H9 (cell line): ENCODE measurements at places on chromosomes 3 and 15.

- DNase-seq: no peak
Measured at GRCh38 chr3:197750858-197751737, 1.4 kb downstream of the FYTTD1 start.

DNA sequence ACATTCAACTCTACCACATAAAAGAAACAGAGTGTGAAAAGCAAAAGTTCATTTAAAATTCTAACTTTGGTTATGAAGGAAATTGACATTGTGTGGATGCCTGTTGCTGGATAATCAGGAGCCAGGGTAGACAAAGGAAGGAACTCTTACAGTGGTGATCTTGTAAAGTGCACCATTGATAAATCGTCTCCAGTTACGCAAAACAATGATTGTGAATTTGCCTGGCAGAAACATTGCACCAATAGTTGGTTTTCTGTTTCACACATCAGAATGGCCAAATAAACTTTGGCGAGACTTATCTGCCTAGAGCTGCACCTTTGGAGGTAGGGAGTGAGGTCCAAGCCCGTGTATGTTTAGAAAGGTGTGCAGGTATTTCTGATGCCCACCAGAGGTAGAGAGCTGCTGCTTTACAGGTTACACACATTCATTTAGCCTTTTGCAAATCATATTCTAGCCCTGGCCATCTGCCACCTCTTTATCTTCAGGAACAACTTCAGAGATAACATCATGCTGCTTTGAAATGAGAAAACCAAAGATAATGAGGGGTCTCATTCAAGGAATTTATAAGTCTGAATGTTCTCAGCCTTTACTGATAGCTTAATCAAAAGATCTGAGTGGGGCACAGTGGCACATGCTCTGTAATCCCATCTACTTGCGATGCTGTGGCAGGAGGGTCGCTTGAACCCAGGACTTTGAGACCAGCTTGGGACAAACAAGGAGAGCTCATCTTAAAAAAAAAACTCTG, 47.4 kb upstream of the P3H2 start:
- no peak for DNase-seq

GRCh38 chr15:71577071-71577470, 233.3 kb upstream of the NR2E3 start:
- no peak for DNase-seq

GRCh38 chr3:112437146-112438022, 61.9 kb downstream of the BTLA start:
- peak; percentile 45 for DNase-seq

- DNase-seq: no peak
Measured at GRCh38 chr3:160643994-160644393, 33.0 kb upstream of the ARL14 start.

DNA sequence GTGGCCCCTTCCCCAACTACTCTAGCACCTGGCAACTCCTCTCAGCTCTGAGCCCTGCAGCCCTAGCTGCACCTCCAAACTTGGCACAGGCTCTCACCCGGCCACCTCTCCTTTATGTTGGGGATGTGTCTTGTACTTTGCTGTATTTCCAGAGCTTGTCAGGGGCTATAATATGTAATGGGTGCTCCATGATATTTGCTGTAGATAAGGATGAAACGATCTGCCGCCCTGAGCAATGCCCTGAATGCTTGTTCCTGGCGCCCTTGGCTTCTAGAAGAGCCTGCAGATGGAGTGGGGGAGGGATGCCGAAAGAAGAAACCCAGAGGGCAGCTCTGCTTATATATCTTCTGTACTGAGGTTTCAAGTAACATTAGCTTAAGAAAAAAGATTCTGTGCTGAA, 35.9 kb upstream of the ZBTB38 start:
- no peak for DNase-seq

DNA sequence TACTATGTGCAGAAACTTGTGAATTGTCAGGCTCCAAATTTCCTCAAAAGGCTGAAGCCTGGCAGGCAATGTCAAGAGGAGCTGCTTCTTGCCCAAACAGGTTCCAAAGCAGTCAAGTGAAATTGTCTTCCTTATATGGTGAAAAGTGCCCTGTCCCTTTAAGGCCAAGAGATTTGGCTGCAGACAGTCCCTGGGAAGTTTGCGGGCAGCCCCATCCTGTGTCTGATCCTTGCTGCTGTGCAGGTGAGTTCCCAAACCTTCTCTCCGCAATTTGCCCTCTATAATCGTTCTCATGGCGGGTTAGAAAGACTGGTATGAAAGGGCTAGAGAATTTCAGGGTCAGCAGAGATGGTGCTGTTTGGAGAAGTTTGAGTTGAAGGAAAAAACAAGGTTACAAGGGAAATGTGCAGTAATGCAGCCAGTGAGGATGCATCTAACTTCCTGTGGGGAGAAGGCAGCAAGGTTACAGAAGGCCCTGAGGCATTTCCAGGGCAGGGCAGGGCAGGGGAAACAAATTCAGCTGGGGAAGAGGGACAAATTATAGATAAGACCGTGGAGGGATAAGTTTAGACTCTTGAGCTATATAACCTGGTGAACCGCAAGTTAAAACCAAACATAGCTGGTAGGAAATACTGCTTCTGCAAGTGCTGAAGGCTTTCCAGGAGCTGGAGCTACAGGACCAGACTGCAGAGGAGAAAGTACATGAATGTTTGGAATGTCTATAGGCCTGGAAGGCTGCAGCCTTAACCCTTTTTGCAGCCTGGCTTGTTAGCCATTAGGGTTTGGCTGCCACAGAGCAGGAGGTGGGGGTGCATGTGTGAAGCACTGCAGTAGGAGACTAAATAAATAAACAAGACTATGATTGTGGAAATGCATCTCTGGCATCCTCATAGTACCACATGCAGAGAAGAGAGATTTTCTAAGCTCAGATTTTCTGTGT, 256.2 kb upstream of the IL12A start:
- DNase-seq: peak; percentile 76

- DNase-seq: no peak
Measured at GRCh38 chr3:99878005-99878404, 60.3 kb downstream of the CMSS1 start.

GRCh38 chr15:78307976-78308375, 8.6 kb upstream of the SKIC8 start:
- DNase-seq: no peak

- DNase-seq: no peak
Measured at GRCh38 chr3:160094562-160094961, 105.9 kb downstream of the IL12A start.

DNA sequence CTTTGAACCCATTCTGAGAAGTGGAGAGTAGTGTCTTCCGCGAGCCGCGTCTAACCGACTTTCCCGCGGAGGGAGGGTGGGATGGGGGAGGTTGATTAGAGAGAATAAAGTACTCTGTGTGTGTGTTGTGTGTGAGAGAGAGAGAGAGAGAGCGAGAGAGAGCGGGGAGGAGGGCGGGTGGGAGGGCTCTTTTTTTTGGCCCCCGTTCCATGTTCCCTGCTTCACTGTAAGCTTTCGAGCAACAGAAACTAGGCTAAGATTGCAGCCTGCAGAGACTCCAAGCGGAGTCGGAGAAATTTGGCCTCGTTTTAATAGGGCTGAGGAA, 1.6 kb upstream of the MEIS2 start:
- no peak for DNase-seq

- DNase-seq: no peak
Measured at GRCh38 chr3:35708394-35709271, 69.3 kb downstream of the ARPP21 start.
